Transverse colon (tissue), 4 donors: ENCODE measurements at places on chromosomes 4 and X.

- peak; percentile 23 for DNase-seq
These were observed 27.8 kb downstream of the VSIG4 start for GRCh38 chrX:66012094-66012534.

GRCh38 chr4:166363198-166363597, 490.2 kb downstream of the TLL1 start:
- no peak for DNase-seq

- DNase-seq = no peak
These were observed 2.0 kb downstream of the ANTXR2 start for GRCh38 chr4:80070880-80071603.

- DNase-seq = no peak
These were observed 115.0 kb downstream of the SHROOM4 start for GRCh38 chrX:50698944-50699343.

DNA sequence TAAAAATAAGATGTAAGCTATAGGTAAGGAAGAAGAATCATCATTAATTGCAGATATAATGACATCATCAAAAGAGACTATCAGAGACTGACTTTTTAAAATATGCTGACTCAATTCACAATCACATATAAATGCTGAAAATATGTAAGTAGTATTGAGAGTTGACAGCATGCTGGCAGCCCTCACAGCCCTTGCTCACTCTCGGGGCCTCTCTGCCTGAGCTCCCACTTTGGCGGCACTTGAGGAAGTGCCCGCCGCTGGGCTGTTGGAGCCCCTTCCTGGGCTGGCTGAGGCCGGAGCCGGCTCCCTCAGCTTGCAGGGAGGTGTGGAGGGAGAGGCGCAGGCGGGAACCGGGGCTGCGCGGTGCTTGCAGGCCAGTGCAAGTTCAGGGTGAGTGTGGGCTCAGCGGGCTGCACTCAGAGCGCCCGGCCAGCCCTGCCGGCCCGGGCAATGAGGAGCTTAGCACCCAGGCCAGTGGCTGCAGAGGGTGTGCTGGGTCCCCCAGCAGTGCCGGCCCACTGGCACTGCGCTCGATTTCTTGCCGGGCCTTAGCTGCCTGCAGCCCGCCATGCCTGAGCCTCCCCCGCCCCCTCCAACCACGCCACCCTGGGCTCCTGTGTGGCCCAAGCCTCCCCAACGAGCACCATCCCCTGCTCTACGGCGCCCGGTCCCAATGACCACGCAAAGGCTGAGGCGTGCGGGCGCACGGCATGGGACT, 68.9 kb downstream of the RAB28 start:
- no peak for DNase-seq

DNA sequence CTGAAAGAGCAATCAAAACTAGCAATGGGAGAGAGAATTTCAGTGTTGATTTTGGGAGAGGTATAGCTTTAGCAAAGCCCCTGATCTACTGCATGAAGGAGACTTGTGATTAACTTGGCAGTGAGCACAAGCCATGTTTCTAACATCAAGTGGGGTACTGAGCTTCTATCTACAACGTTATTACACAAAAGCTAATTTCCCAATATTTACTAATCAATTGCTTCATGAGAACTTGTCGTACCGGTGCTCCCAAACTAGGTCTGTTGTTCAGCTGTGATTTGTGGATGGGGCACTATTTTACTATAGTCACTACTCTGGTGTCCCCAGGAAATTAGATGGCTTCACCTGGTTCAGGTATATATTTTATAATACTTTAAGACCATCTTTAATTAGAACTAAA, 16.2 kb downstream of the ANK2 start:
- DNase-seq = no peak

DNA sequence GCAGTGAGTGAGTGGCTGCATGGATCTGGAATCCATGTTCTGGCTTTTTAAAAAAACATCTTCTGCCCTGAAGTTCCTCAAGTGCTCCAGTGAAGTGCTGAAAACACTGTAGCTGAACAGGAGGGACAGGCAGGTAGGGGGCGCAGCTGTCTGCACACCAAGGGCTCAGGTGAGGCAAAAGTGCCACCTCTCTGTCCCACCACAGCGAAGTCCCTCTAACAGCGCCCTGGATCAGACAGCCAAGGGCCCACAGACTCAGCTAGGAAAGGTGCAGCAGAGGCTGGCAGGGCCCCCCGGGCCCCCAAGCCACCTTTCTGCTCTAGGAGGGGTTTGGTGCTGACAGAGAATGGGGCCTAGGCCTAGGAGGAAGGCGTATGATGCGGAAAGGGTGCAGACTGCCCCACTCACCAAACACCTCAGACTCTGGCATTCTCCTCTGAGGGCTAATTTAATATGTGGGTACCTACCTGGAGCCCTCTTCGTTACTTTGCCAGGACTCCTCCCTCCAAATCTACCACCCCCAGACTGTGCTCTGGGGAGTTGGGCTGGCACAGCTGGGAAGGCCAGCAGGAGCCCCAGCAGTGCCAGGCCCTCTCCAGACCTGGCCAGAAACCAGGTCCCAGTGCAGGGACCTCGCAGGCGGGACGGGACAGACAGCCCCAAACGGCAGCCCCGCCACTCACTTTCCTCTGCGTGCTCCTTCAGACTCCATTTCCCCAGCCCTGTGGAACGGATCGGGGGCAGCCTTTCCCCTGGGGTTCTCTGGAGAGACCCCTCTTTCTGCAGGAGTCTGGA, 73.7 kb downstream of the ENPP6 start:
- no peak for DNase-seq

- DNase-seq = peak; percentile 57
These were observed 77.2 kb upstream of the BCOR start for GRCh38 chrX:40174854-40175510.

- DNase-seq = no peak
These were observed 137.4 kb upstream of the MAMLD1 start for GRCh38 chrX:150225756-150226155.

GRCh38 chr4:147833254-147833653, 101.4 kb downstream of the ARHGAP10 start:
- DNase-seq = no peak

GRCh38 chr4:8727131-8727530, 134.6 kb downstream of the CPZ start:
- peak; percentile 2 for DNase-seq

GRCh38 chr4:112515198-112516065, 548 bp downstream of the NEUROG2 start:
- no peak for DNase-seq

GRCh38 chrX:110310896-110311295, 7.0 kb downstream of the AMMECR1 start:
- DNase-seq = no peak

- DNase-seq = no peak
These were observed 11.2 kb downstream of the CD40LG start for GRCh38 chrX:136659174-136659573.

DNA sequence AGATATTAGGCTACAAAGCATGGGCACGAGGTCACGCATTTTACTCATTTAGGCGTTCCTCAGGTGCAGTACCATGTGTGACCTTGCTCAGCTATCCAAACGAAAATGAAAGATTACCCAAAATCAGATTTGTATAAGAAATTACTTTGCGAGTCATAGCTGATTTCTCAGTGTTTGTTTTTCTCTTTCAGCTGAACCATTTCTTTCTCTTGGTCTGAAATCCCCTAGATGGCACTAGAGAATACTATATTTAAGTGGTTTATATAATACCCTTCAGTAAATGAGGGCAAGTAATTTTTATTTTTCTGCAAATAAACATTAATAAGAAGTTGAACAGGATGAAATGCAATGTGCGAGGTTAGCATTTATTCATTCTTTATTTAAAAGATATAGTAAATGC, 496.6 kb downstream of the STIM2 start:
- DNase-seq = no peak

DNA sequence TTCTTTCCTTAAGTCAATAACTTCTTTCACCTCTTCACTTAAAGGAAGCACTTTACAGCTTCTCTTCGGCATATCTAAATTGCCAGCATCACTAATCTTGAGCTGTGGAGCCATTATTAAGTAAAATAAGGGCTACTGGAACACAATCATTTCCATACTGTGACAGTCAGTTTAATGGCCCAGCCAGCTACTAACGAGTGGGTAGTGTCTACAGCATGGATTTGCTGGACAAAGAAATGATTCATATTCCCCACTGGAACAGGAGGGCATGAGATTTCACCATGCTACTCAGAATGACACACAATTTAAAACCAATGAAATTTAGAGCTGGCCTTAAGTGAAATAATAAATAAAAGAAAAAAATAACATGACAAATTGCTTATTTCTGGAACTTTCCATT, 72.1 kb downstream of the DDIT4L start:
- no peak for DNase-seq

DNA sequence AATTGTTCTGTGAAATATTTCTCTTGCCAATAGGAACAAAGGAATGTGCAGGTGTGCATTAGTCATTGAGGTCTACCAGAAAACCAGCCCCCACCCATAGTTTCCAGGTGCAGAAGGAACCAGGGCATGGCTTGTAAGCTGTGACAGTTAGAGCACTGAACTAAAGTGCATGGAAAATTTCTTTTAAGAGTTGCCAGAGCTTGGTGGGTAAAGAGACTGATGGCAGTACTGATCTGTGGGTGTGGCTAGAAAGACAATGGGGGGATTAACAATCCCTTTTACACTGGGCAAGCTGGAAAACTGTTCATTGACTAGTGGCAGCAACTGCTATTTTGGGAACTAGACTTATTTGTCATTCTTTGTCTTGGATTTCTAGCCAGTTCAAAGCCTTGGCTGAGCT, 326.9 kb downstream of the PCDH19 start:
- no peak for DNase-seq

- no peak for DNase-seq
These were observed 400.1 kb downstream of the FAT4 start for GRCh38 chr4:125714845-125715244.

DNA sequence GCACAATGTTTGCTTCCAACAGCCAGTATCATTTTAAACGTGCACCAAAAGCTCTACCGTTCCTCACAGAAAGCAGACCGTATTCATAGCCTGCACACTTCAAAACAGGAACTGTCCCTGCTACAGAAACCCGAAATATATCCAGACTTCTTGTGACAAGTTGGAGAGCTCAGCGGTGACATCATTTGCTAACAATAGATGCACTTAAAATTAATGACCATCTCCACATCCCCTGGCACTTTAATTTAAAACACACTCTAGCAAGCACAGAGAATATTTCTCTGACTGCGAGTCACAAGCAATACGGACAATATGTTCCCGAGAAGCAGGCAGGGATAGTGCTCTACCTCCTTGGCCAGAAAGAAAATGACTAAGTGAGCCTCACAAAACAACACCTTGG, 2.5 kb downstream of the NYX start:
- DNase-seq = no peak

GRCh38 chr4:8333726-8334460, 64.3 kb downstream of the HTRA3 start:
- no peak for DNase-seq

DNA sequence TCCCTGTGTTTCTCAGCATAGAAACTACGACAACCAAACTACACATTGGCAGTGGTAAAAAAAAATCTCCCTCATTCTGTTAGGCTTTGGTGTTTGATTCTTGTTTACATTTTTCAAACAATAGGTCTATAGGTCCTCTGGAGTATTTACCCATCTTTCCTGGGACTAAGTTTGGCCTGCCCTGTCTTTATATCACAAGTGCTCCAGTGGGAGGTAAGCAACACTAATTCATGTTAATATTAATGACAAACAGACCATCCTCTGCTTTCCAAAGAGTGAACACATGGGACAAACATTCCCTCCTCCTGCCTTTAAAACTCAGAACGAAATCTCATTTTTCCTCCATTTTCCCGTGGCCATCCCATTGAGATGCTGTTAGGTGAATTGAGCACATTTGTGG, 514.1 kb upstream of the INTU start:
- DNase-seq = no peak

DNA sequence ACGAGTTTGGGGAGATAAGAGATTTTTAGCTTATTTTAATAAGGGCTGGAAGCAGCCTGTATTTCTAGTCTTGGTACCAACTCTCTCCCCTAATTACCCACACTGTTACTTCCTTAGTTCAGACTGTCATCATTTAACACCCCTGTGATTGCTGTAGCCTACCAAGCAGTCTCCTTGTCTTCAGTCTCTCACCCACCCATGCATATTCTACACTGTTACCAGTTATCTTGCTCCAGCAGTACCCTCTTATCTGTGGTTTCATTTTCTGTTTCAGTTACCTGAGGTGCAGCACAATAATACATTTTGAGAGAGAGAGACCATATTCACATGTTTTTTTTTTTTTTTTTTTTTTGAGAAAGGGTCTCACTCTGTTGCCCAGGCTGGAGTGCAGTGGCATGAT, 80.2 kb downstream of the DIAPH2 start:
- no peak for DNase-seq

GRCh38 chrX:103124284-103124683, 31.3 kb upstream of the NXF3 start:
- DNase-seq = no peak

DNA sequence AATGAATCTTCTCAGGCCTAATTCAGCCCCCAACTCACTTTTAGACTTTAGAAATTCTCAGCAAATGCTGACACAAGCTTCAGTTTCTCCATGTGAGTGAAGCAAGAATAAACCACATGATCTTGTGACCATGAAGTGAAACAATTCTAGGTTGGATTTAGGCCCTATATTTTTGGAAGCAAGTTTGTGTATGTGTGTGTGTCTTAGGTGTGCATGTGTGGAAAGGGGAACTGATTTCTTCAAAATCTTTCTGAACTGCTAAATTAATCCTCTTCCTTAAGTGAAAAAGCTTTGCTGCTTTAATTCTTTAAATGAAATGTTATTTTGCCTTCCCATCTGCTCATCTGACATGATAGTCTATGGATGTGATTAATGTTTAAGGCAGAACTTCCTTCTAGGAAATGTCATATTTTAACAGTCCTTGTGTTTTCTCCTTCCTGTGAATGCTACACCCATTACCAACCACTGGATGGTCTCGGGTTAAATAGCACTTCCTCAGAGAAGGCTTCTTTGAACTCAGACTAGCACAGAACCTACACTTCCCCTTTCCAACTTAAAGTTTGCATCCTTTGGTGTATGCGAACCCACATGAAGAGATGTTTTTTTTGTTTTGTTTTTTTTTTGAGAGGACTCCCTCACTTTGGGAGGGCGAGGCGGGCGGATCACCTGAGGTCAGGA, 1.2 kb upstream of the TMEM144 start:
- DNase-seq = no peak

DNA sequence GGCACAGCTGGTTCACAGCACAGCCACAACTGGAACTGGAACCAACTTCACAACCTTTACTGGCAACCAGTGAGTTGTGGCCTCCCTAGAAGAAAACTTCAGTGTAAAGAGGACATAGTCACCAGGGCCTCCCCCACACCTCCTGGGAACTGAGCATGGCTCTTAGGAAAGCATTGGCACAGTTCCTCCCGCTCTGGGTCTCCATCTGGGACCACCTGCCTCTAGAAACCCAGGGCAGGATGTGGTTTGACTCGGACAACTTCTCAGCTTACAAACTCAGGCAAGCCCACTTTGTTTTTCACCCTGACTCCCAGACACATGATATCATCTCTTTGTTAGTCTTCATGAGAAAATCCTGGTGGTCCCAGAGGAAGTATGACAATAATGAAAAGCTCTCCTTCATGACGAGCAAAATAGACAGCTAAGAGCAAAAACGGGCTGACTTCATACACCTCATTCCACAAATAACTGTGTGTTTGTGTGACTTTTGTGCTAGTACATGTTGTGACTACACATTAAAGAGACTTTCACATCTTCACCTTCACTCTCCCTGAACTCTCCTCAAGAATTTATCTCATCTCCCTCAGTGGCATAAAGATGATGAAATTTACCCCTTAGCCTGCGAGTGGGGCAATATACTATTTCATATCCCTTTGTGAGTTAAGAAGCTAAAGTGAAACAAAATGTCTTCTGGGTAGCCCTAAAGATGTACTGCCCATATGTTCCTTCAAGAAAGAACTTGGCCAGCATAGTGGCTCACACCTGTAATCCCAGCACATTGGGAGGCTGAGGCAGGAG, 75.4 kb downstream of the SH3KBP1 start:
- DNase-seq = no peak

GRCh38 chrX:120366794-120367193, 4.9 kb downstream of the ATP1B4 start:
- no peak for DNase-seq
